Stimulated activated CD8-positive, alpha-beta memory T cell treated with anti-CD3 and anti-CD28 coated beads, Interleukin-2, amount 100 ng/mL, for 1 hour (primary cell): ENCODE measurements at places on chromosomes 16 and 17.
A peak's percentile ranks its signal among the peaks of the same experiment; 100 is the strongest.

DNA sequence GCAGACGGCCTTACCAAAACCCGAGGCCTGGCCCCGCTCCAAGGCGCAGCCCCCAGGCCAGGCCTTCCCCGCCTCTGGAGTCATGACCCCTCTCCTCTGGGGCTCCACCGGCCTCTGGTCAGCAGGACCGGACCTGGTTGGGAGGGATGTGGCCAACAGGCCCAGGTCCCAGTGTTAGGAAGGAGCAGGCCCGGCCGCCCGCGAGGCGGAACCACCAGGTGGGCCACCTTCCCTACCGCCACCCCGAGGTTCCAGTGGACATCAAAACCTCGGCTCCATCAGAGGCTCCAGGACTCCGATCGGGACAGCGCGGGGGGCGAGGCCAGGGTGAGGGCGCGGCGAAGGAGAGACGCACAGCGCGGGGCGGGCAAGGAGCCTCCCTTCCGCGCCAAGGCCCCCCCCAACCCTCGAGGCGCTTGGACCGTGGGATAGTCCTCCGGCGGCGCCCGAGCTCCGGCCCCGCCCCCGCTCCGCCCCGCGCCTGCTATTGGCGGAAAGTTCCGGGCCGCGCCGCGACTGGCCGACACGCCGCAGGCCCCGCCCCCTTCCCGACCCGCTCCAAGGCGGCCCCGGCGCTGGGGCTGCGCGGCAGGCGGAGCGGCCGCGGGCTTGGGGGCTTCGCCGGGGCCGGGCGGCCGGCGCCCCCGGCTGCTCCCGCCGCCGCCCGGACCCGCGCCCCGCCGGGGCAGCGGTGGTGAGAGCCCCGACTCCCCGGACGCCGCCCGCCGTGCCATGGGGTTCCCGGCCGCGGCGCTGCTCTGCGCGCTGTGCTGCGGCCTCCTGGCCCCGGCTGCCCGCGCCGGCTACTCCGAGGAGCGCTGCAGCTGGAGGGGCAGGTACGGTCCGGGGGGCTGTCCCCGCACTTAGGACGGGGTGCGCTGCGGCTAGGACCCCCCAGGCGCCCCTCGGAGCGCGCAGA, at the start of gene METRN:
Gene METRN, plus strand, starts transcription at position 561 of the 919 bp plus-strand sequence. Its CDS starts 172 bp downstream, at position 733.
- peak; percentile 81 for DNase-seq

DNA sequence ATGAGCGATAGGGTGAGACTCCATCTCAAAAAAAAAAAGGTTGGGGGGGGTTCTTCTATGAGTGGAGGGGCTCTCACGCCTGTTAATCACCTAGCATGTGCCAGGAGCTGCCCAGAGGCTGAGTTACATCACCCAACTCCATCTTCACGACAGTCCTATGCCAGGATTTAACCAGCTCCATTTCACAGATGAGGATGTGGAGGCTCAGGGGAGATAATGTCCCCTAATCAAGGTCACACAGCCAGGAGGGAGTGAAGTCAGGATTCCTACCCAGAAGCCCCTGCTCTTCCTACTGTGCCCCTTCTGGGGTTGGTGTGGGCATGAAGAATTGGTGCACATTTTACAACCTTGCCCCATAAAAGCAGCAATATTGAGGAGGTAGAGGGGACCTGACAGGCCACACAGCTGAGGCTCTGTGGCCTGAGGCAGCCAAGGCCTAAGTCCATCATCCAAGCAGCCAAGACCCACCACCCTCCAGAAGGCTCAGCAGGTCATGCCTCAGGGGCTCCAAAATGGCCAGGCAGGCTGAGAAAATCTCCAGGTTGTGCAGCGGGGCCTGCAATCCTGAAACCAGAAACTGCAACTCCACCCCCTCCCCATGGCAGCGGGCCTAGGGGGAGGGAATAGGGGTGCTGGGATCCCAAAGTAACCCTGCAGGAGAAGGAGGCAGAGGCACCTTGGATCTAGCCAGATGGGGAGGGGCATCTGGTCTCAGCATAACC, 6.9 kb downstream of the PPY start:
- no peak for DNase-seq

DNA sequence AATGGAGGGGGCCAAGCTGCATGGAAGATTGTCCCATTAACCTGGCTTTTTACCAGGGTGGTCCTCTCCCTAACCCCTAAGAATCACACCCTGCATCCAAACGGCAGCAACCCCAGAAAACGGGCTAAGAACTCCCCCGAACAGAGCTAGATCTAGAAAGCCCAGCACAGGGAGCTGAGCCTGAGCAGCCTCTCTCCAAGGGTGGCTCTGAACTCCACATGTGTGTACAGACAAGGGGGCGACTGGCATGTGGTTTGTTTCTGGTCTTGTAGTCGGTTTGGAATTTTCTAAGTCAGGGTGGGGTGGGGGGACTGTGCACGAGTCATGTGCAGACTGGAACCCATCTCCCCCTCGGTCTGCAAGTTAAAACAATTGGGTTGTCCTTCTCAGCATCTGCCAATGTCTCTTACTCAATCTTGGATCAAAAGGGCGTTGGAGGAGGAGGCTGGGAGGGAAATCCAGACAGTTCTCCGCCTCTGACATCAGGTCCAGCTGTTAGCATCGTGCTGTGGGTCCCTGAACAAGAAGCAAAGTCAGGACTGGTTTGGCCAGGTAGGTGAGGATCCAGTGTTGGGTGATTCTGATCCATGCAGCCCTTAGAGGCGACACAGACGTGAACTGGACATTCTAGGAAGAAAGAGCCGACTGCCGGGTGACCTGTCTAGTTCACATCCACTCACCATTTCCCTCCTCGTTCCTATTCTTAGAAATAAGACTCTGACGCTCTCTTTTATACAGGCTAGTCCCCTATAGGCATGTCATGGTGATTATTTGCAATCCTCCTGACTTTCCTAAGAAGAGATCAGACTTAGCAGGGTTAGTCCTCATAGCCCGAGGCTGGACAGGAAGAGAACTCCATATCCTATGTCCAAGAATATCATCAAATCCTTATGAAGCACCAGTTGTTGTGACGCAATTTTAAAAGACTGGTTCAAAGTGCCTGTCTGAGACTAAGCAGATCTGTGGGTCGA, 381.8 kb downstream of the SOX9 start:
- DNase-seq = no peak

DNA sequence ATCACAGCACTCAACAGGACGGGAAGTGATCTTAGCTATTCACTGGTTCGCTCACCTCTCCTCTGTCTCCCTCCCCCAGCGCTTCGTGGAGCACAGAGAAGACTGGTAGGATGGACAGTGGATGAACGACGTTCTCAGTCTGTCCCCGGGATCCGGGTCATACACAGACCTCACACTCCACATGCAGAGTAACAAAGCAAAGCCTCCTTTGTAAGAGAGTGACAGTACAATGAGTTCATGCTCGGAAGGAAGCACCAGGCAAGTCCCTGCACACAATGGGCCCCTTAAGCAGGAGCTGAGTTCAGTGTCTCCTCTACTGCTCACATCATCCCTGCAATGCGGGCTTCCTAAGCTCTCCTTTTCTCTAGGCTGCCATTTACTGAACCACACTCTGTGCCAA, 356.9 kb downstream of the C16orf95 start:
- no peak for DNase-seq

DNA sequence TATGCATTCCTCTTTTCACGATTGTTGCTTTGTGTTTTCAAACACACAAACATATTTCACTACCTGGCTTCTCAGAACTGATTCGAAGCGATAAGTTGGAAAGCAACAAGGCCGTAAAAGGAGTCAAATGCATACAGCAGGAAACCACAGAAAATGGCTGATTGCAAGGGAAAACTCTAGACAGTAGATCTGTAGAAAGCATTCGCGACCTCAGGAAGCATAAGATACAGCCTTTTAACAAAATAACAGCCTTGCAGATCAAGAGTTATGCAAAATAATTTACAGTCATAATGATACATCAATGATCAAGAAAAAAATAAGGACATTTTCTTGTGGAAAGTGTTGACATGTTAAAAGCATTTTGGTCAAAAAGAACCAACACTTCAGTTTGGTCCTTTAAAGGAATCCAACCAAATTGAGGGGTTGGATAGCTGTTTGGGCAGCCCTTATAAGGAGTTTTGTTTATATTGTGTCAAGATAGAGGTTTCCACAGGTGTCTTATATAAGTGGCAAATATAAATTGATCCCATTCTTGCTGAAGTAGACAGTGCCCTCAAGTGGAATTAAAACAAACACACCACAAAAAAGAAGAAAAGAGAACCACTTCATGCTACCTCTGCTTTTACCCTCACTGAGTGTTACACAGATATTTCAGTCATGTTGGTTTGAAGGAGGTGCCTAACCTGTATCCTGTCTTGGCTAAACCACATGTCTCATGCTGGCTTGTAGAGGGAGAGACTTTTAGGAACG, 5.5 kb downstream of the CYLD start:
- DNase-seq = no peak

DNA sequence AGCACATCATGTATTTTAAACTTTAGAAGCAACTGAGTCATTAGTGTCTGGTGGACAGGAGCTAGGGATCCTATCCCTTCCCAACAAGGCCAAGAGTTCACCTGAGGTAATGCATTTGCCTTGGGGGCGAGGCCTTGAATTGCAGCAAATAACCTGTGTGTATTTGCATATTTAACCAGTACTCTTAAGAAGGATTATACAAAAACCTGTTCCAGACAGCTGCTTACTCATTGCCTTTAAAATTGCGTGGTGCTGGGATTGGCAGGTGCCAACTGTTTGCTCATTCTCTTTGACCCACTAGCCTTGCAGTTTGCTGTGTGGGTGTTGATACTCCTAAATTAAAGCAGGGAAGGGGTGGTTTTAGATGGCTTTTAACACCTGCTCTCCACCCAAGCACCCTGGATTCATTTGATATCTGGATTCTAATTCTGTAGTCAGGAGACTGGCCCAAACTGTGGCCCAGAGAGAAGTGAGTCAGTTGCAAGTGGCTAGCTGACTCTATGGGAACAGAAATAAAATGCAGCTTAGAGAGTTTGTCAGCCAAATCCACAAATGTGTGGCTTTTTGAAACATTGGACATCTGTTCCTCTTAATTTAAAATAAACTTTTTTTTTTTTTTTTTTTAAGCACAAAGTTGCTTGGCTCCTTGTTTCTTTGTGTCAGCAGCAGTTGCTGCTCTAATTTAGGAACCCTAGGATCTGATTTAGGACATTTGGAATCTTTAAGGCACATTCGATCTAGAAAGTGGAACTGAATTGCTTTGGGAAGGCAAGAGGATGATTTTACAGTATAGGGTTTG, 46.9 kb downstream of the TUBD1 start:
- DNase-seq = no peak

DNA sequence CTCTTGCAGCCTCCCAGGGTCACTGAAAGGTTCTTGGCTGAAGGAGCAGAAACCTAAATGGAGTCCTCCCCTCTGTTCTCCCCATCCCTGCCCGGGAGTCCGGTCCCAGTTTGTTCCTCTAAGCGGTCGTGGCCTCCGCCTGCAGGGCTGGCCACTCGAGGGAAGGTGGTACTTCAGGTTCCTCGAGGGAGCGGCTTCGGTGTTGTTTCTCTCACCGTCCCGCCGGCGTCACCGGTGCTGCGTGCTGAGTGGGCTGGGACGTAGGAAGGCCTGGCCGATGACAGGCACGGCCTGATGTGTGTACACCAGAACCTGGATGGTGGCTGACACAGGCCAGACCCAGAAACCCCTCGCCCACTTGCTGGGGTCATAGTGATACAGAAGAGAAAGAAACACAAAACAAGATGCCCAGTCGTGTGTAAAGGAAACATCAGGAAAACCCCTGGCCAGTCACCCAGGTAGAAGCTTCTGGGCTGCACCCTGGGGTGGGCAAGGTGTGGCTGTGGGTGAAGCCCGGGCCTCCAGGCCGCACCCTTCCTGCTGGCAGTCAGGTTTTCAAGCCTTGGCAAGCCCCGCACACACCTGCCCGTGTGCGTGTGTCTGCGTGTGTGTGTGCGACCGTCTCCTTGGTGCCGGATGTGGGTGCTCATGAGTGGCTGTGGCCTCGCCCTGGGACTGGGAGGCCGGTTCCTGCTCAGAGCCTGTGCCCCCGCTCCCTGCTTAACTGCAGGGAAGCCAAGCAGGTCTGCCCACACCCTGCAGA, 52.0 kb downstream of the BAIAP2 start:
- no peak for DNase-seq

DNA sequence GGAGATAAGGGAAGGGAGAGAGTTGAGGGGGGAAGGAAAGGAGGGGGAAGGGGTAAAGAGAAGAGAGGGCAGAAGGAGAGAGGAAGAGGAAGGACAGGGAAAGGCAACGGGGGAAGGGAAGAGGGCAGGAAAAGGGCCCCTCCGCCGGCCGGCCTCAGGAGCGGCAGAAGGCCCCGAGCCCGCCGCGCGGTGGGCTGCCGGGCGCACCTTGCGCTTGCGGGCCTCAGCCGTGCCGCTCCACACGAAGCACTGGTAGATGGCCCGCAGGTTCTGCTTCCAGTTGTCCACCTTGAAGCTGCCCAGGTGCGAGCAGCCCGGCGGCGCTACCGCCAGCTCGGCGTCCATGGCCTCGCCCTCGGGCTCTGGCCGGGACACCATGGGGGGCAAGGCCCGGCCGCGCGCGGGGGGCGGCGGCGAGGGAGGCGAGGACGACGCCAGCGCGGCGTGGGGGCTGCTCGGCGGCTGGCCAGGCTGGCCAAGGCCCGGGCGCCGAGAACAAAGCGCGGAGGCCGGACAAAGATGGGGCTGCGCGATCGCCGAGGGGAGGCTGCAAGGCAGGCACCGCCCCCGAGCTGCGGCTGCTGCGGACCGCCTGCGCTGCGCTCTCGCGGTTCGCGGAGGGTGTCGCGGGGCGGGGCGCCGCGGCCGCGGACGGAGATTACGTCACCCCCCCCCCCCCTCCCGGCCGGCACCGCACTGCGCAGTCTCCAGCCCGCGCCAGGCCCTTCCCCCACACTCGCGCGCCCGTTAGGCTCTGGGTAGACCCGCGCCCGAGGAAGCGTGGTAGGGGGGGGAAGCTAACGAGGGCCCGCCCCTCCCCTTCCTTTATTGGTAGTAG, at the start of gene USP22:
Gene USP22, minus strand, starts transcription at position 554 of the 838 bp plus-strand sequence. Its CDS starts 176 bp downstream, at position 378.
- DNase-seq = no peak

DNA sequence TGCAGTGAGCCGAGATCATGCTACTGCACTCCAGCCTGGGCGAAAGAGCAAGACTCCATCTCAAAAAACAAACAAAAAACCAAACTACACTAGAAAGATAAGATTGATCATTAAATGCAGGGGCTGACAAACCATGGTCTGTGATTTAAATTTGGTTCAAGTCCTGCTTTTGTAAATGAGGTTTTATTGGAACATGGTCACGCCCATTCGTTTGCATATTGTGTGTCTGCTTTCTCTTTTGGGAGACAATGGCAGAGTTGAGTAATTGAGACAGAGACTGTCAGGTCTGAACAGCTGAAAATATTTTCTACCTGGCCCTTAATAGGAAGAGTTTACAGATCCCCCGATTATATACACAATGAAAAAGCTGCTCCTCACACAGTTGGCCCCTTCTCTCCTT, 235.5 kb upstream of the EEF2KMT start:
- DNase-seq = no peak

DNA sequence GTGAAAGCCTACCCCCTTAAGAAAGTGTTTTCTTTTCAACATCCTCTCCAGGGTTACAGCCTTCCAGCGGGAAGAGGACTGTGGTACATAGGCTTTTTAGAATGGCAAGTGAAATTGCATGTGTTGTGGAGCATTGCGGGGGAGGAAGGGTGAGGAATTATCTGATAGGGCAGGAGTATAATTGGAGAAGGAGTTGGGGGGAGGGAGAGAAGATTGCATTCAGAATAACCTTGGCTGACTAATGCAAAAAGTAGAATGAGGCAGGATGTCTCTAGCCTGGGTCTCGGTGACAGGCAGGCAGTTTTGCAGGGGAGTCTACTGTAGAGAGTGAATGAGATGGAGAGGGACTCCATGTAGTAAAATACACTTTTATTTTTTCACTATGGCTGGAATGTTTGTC, 2.4 kb upstream of the CDH8 start:
- no peak for DNase-seq

GRCh38 chr17:55727920-55728319, 5.3 kb upstream of the TMEM100 start:
- DNase-seq = no peak
